ENCODE measurements at places on chromosomes 12 and 14.

- no peak for DNase-seq
Measured at GRCh38 chr14:75334549-75335051, 56.0 kb downstream of the FOS start.

DNA sequence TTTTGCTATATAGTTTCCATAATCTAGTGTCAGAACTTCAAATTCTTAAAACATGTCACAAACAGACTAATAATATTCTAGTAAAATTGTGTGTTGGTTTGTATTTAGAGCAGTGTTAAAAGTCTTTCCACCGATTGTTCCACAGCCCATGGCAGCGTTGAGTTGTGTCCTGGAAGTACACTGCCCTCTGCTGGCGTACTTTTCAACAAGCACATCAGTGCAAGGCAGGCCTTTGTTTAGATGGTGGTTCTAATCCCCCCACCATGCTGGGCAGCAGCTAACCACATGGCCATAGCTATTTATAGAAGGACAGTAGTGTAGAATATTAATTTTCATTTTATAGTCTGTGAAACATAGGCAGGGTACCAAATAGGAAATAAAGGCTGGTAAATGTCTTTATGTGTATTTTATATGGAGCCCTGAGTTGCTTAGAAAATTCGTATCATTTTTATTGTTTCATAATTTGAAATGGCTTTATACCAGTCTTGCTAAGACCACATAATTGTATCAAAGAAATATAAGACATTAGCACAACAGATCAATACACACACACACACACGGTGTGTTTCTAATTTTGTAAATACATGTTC is 235.4 kb downstream of the SEC23A start:
- DNase-seq = peak; percentile 93

DNA sequence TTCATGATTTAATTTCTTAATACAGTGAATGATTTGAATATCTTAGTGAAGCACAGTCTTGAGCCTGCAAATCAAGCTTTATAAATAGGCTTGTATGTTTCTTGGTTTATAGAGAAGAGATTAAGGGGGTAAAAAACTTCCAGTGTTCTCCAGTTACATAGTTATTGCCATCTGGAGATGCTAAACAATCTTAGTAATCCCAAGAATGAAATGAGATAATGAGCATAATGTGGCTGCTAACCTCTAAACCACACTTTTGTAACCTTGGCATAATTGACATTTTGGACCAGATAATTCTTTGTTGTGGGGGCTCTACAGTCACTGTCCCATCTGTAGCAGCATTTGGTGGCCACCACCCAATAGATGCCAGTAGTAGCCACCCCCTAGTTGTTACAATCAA is 316.8 kb downstream of the CCDC91 start:
- no peak for DNase-seq

GRCh38 chr12:47226199-47226598 is 146.4 kb upstream of the AMIGO2 start:
- no peak for DNase-seq

DNA sequence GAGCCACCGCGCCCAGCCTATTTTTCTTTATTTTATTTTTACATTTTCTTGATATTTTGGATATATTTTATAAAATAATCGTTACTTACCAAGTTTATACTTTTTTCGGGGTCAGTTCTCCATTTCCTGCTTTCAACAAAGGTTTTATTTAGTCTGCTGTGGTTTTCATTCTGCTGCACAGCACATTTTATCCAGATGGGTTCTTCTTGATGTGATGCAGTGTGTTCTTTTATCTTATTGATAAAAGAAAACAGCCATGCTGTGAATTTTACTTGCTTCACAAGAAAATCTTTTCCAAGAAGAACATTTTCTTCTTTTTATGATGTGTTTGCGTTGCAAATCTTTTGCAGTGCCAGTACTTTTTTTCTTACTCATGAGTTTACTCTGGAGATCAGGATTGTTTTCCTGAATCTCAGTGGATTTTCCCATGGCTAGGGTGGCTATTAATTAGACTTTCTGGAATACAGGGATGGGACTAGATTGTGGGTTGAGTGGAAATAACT is 192.5 kb downstream of the ADGRD1 start:
- no peak for DNase-seq

DNA sequence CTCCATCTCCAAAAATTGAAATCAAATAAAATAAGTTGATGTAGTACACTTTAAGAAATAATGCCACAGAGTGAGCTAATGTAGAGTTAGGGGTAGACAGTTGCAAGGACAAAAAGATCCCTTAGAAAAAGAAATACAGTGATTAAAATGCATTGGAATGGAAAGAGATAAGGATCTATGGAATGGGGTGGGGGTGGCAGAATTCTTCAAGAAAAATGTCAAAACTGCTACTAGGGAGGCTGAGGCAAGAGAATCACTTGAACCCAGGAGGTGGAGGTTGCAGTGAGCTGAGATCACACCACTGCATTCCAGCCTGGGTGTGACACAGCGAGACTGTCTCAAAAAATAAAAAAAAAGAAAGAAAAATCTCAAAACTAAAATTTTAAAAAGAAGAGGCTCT is 6.5 kb downstream of the OLR1 start:
- DNase-seq = no peak

- DNase-seq = no peak
Measured at GRCh38 chr12:2581293-2582045, 213.3 kb upstream of the FKBP4 start.

DNA sequence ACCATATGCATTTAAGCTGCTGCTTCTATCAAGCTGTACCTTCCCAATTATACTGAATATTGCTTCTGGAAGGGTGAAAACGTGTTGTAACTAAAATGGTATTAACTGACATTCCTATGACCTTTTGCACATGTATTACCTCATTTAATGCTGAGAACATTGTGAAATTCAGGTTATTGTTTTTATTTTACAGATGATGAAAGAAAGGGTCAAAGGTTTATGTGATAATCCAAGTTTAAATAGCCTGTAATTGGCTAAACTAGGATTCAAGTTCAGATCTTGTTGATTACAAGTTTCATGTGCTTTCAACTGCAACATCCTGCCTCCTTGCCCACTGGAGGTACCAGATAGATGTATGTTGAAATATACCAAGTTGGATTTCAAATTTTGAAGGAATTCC is 433.3 kb upstream of the PRICKLE1 start:
- no peak for DNase-seq

DNA sequence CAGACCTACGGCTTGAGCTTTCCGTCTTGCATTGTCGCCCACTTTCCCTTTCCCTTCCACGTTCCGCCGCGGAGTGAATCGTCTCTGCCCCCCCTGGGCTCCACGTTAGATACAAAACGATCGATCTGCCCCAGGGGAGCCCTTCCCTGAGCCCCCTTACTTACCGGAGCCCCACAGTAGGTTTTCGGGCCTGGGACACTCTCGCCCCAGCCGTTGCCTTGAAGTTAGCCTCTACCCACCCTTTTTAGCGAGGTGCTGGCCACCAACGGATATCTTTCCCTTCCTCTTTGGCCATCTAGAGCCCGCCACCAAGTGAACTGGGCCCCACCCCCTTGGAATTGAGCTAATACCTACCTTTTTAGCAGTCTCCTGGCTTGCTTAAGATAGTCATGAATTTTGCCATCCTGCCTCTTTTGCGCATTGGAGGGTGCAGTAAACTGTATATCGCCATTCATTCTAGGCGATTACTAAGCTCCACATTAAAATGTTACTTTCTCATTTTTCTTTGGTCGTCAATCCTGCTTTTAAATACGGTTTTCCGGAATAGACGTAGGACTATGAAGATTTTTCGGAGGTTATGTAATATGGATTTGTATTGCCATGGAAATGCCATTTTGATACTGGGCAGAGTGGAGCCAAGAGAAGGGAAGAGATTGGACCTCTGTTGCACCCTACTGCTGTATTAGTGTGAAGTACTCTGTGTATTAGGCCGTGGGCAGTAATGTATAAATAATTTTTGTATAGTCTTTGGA is 764 bp downstream of the RBM25 start:
- no peak for DNase-seq

DNA sequence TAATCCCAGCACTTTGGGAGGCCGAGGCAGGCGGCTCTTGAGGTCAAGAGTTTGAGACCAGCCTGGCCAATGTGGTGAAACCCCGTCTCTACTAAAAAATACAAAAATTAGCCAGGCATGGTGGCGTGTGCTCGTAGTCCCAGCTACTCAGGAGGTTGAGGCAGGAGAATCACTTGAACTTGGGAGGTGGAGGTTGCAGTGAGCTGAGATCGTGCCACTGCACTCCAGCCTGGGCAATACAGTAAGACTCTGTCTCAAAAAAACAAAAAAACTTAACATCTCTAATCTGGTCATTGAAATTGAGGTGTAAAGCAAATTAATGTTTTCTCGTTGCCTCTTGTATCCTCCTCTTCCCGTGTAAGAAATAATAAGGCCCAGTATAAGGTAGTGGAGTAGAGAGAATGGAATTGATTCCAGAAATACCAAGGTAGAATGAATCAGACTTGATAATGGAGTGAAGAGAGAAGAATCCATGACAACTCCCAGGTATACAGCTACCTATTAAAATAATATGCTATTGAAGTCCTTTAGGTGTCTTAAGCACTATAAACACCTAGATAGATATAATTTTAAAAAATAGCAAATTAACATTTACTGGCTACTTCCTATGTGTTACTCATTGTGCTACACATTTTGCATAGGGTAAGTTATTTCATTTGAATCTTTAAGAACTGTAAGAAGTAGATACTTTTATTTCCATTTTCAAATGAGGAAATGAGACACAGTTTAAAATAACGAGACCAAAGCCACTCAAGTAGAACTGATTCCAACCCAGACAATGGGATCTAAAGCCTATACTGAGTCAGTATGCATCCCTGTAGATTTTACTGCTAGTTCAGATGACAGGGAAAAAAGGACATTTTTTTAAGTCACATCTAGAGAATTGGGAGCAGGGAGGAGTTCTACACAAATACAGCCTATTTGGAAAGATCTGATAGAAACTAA is 23.2 kb downstream of the RAP1B start:
- no peak for DNase-seq

GRCh38 chr12:113302886-113303640 is 31.8 kb downstream of the SLC8B1 start:
- DNase-seq = no peak

DNA sequence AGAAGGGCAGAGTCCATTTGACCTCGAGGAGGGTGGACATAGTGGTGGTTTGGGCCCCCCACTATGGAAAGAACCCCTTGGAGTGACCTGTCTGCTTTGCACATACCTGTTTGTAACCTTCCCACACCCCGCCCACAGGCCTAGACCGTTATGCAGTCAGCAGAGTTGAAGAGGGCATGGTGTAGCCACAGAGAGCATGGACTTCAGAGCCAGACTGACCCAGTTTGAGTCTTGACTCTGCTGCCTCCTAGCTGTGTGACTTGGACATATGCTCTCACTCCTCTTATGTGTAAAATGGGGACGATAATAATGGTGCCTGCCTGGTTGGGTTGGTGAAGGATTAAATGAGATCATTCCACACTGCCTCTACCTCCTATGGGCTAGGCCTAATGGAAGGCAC is 40.9 kb upstream of the NOS1 start:
- DNase-seq = no peak

DNA sequence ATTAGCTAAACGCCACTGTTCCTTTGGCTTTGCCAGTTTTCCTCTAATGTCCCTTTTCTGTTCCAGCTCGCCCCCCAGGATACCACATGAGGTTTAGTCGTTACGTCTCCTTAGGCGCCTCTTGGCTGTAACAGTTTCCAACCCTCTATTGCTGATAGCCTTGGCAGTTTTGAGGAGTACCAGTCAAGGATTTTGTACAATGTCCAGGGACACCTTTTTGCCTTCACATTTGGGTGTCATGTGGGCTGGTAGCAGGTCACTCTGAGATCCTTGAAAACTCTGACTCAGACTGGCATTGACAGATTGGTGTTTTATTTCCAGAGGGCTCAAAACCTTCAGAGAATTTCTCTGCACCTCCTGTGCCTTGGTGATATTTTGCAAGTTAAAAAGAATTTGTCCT is 14.1 kb downstream of the SH2B3 start:
- no peak for DNase-seq

GRCh38 chr14:50943943-50944646 is at the start of gene PYGL:
Gene PYGL, minus strand, starts transcription at chr14:50944483. Its CDS starts 80 bp downstream, at chr14:50944403.
- no peak for DNase-seq

GRCh38 chr14:88791252-88791621 is 1.5 kb downstream of the EML5 start:
- no peak for DNase-seq

GRCh38 chr12:67758119-67758518 is 109.6 kb downstream of the DYRK2 start:
- no peak for DNase-seq

- DNase-seq = no peak
Measured at GRCh38 chr12:89276860-89277259, 75.4 kb downstream of the DUSP6 start.

DNA sequence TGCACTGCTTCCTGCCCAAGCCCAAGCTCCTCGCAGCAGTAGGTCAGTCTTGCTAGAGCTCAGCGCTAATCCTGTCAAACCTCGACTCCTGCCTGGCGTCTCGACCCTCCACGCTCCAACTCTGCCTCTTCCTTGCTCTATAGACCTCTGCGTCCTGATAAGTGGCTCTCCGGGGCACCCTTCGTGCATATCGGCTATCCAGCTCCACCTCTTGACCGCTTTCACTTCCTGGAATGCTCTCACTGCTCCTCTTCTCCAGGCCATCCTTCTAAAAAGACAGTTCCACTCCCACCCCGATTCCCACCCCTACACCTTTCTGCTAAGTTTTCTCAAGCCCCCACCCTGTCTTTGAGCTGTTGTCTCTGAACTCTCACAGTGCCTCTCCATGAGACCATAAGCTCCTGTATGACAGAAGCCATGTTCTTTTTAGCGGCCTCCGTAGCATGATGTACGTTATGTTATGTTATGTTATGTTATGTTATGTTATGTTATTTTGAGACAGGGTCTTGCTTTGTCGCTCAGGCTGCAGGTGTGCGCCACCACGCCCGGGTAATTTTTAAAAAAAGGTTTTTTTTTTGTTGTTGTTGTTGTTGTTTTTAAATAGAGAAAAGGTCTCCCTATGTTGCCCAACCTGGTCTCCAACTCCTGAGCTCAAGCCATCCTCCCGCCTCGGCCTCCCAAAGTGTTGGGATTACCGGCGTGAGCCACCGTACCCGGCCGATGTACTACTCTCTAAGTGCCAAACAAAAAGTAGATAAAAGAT is 601 bp downstream of the COX14 start:
- DNase-seq = peak; percentile 36

DNA sequence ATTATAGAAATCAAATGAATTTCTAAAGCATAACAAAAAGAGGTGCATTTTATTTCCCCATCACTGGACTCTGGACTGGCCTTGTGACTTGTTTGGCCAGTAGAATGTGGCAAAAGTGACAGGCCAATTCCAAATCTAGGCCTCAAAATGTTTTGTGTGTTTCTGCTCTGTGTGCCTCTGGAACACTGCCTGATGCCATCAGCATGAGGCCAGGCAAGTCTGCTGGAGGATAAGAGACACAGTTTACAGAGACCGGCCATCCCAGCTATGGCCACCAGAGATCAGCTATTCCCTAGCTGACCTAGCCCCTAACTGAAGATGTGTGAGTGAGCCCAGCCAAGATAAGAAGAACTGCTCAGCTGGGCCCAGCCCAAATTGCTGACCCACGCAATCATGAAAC is 32.9 kb downstream of the ASCL1 start:
- DNase-seq = no peak

- no peak for DNase-seq
Measured at GRCh38 chr12:110530511-110530910, 28.4 kb downstream of the RAD9B start.

GRCh38 chr14:106518054-106518943 is 991.9 kb downstream of the TMEM121 start:
- DNase-seq = no peak

GRCh38 chr14:72692696-72693095 is 201.2 kb downstream of the DPF3 start:
- DNase-seq = no peak

- DNase-seq = no peak
Measured at GRCh38 chr14:54493293-54493692, 4.5 kb upstream of the GMFB start.

- no peak for DNase-seq
Measured at GRCh38 chr12:125689576-125690410, 624.6 kb downstream of the AACS start.

Data from NCI-H2029 treated with DMSO at 0.1 percent for 48 hours (cell line).